ENCODE measurements at places on chromosomes 7 and 10.

DNA sequence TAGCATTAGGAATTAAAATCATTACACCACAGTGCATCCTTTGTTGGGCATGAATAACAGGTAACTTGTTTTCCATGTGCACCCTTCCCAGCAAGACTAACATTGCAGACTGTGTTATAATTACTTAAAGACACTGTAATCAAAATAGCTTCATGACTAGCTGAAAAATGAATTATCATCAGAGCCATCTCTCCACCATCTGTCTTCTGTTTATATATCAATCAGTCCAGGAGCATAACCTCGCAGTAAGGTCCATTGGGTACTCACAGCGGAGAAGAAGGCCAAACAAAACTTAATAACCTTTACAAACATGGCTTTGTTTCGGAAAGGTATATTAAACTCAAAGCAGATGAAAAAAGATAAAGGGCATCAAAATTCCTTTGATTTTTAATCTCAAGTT lies 90.6 kb downstream of the ODAD2 start:
- DNase-seq, result no peak

DNA sequence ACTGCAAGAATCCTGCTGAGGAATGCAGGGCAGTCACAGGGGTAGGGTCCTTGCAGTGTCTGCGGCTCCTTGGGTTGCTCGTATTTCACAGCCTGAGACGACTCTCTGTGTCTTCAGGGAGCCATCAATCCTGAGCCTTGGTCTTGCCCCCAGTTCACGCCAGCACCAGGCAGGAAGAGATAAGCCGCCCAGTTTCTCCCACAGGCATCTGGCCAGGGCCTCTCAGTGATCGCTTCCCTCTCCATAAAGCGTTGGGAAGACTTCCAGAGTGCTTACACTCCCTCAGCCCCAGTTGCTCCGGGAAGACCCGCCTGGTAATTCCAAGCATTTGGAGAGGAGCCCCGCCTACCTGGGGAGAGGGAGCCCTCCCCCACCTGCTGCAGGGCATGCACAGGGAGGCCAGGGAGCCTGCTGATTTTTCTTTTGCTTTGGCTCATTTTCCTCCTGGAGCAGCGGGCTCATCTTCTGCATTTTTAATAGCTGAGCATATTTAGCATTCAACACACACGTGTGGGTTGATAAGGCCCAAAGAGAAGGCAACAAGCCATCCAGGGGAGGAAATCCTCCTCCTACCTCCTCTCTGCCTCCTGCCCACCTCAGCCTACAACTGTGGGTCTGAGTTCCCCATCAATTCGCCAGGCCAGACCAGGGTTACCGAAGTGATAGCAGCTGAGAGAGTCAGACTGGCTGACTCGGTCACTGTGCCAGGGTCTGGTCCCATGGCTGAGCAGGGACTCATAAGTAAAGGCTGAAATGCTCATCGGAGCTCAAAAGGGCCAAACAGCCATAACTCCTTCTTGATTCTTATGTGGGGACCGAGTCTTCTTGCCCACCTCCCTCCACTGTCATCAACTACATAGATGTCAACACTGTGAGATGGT lies 74.4 kb upstream of the EFCAB10 start:
- DNase-seq, result no peak

GRCh38 chr10:98267894-98268693 lies at the start of gene LOXL4:
LOXL4 (minus strand) TSS chr10:98268194; CDS start chr10:98263019, 5,175 bp downstream.
- DNase-seq, result no peak

DNA sequence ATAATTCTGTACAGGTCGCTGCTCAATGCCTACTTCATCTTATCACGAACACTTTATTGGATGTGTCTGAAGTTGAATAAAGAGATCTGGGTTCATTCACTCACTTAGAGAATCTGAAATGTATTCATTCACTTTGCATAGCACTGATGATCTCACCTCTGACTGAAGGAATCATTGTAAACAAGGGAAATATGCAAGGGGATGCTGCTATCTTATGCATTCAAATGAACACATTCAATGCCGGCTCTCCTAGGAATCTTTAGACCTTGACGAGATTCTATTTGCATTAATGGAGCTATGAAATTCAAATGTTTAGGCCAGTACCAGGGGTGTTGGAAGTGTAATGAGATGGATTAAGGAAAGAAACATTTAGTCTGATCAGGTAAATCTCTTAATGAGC lies 200.6 kb upstream of the COBL start:
- no peak for DNase-seq

GRCh38 chr7:145434811-145435210 lies 599.0 kb upstream of the TPK1 start:
- no peak for DNase-seq

- no peak for DNase-seq
Measured at GRCh38 chr7:123871998-123872867, 27.3 kb downstream of the HYAL4 start.

DNA sequence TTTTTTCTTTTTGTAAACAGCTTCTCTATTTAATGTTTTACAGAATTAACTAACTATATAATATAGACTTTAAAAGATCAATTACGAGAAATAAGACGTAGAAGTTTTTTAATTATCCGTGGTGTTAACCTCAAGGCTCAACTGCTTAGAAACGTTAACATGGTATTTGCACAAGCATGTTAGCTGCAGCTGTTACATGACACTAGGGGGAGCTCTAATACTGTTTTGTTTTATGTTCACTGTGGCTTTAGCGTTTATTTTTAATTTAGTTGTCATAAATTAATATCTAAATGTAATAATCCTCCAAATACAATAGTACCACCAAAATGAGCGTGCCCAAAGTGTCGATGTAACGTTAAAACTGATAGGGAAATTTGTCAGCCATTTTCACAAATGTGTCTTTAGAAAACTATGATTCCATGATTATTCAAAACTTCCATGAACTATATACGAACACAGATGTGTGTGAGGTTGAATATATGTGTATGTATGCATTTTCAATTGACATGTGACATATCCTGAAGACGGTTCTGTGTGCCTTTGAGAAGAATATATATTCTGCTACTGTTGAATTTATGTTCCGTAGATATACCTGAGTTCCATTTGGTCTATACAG lies 828.8 kb upstream of the MBL2 start:
- no peak for DNase-seq

DNA sequence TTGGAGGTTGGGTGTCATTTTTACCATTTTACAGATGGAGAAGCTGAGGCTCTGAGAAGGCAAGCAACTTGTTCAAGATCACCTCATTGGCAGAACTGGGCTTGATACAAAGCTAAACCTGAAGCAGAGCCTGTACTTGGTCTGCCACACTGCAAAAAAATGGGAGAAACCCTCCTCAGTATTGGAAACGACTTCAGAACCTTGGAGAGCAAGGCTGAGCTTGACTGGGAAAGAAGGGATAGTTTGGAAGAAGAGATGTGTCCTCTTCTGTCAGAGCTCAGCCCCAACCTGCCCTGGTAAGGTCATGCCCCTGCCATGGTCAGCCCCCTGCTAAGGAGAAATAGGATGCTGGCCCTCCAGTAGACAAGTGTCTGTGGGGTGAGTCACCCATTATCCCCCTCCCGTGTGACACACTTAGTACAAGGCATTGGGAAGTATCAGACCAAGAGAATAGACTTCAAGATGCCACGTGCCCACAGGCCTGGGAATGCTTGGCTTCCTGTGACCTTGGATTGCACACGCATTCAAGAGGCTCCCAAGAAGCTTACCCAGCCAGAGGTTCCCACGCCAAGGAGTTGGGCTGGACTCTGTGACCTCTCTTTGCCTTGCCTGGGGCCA lies 56.2 kb upstream of the SMNDC1 start:
- no peak for DNase-seq

DNA sequence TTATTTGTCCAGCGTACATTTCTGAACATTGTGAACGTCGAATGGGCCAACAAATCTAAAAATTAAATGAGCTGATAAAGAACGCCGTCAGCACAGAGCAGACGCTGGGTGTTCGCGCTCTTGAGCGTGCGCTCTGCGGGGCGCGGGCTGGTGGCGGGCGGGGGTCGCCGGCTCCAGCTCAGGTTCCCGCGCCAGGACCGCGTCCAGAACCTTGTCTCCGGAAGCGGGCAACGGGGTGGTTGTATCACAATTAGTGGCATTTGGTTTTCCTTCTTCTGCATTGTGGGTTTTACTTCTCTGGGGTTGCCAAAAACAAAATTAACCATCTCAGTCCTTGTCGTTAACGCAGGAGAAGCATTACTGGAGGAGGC lies 2.4 kb downstream of the CYP2E1 start:
- DNase-seq, result no peak

DNA sequence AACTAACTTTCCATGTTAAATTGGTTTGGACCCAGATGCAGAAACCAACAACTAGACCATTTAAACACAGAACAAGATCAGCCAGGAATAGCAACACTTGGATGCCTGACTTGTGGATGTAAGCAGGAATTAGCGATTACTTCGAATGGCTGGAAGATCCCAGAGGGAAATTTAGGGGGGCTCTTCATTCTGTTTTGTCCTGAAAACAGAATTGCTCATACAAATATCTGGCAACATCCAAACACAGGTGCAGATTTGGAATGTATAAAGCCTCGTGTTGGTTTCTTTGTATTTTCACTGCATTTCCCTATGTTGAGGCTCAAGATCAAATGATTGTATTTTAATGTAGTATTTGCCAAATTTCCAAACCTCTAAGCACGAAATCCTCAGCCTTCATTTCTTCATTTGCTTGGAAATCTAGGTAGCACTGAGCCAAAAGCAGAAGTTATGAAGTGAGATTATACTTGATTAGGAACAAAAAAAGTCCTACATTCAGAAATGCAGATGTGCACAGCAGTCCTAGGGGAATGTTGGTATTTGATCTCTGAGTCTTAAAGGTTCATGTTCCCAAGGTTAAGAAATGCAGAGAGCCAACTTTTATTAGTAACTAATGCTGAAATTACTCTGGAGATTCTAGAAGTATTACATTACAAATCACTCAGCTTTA lies 248.7 kb upstream of the TCF7L2 start:
- DNase-seq, result no peak

GRCh38 chr7:151889406-151890354 lies 12.8 kb upstream of the PRKAG2 start:
- no peak for DNase-seq

DNA sequence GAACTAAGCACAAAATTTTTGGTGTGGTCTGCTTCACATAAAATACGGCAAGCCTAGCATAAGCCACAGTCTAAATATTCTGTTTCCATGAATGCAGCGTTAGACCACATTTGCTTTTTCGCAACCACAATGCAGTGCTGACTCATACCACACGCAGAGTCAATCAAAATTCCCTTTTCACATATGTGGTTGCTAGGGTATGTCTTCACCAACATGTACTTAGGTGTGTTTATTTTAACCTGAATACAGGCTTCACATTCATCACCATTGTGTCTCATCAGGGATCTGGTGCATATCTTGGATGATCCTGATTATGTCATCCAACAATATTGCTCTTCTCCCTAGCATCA lies 90.8 kb downstream of the CHN2 start:
- DNase-seq, result peak; percentile 44

- DNase-seq, result no peak
Measured at GRCh38 chr7:7164591-7164990, 17.8 kb upstream of the C1GALT1 start.

DNA sequence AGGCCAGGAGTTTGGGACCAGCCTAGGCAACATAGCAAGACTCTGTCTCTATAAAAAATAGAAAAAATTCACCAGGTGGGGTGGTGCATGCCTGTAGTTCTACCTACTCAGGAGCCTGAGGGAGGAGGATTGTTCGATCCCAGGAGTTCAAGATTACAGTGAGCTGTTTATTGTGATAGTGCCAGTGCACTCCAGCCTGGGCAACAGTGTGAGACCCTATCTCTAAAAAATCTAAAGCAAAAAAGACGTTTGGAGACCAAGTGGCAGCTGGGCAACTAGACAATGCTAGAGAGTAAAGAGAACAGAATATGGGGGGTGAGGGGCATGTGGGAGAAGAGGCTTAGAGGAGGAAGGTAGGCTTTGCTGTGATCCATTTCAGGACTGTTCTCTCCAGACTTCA lies 1.4 kb downstream of the PDSS1 start:
- no peak for DNase-seq

- DNase-seq, result no peak
Measured at GRCh38 chr10:82953909-82954308, 1078.9 kb downstream of the NRG3 start.

DNA sequence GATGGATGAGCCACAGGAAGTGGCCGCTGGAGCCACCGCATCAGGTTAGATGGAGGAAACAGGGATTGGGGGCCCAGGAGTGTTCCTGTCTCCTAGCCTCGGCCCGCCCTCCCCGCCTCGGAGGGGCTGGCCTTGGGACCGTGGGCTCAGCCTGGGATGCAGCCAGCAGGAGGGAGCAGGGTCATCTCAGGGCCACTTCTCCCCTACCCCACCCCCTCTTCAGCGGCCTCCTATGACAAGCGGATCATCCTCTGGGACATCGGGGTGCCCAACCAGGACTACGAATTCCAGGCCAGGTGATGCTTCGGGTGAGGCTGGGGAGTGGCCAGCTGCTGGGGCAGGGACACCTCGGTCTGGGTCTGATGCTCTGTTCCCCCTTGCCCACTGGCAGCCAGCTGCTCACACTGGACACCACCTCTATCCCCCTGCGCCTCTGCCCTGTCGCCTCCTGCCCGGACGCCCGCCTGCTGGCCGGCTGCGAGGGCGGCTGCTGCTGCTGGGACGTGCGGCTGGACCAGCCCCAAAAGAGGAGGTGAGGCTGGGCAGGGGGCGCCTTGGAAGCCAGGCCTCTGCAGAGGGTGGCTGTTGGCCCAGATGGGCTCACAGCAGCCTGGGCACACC lies 4.7 kb downstream of the LRWD1 start:
- DNase-seq, result no peak

DNA sequence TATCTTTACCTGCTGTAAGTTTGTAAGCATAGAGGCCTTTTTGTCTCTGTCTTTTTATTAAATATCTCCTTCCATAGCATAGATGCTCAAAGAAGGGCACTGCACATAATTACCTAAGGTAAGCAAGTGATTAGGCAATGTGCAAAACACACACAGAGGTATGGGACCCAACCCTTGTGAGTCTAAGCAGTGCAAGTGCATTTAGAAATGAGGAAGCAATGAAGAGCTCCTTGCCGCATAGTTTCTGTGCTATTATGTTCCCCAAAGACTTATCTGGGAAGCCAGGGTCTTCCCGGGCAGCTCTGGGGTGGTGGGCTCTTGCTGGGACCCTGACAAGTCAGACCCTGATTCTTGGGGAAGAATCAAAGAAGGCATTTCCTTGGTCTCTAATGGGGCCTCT lies 13.5 kb upstream of the MGAM2 start:
- DNase-seq, result no peak

GRCh38 chr7:74479961-74480829 lies 26.5 kb downstream of the GTF2IRD1 start:
- peak; percentile 22 for DNase-seq

GRCh38 chr7:23369695-23370404 lies 70.7 kb downstream of the MALSU1 start:
- DNase-seq, result no peak

DNA sequence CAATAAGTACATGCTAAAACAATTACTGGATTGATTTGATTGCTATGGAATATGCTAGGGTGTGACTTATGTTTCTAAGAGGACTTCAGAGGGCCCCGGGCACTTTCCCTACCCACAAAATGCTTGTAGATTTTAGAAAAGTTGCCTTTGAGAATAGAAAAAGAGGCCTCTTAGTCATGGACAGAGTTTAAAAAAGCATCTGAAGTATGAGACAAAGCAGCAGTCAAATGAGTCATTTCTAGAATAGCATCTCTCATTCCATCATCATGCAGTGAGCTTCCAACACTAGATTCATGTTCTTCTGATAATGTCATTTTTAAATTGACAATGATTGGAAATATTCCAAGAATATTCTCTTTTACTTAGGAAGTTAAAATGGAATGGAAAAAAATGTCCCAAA lies 675.1 kb upstream of the PCDH15 start:
- DNase-seq, result no peak

GRCh38 chr10:1739751-1740150 lies 2.4 kb upstream of the ADARB2 start:
- DNase-seq, result no peak

GRCh38 chr7:81709836-81710235 lies 60.0 kb downstream of the HGF start:
- no peak for DNase-seq
